Globus pallidus (tissue), 1 donor: ENCODE measurements at places on chromosomes 5 and 9.

- DNase-seq, result no peak
Measured at GRCh38 chr9:20702570-20702969, 18.5 kb downstream of the FOCAD start.

GRCh38 chr5:173984218-173984617 lies 4.8 kb upstream of the C5orf47 start:
- DNase-seq, result no peak

- no peak for DNase-seq
Measured at GRCh38 chr9:136656795-136657611, 5.7 kb upstream of the EGFL7 start.

GRCh38 chr9:95879591-95879990 lies 4.1 kb downstream of the ERCC6L2 start:
- no peak for DNase-seq

DNA sequence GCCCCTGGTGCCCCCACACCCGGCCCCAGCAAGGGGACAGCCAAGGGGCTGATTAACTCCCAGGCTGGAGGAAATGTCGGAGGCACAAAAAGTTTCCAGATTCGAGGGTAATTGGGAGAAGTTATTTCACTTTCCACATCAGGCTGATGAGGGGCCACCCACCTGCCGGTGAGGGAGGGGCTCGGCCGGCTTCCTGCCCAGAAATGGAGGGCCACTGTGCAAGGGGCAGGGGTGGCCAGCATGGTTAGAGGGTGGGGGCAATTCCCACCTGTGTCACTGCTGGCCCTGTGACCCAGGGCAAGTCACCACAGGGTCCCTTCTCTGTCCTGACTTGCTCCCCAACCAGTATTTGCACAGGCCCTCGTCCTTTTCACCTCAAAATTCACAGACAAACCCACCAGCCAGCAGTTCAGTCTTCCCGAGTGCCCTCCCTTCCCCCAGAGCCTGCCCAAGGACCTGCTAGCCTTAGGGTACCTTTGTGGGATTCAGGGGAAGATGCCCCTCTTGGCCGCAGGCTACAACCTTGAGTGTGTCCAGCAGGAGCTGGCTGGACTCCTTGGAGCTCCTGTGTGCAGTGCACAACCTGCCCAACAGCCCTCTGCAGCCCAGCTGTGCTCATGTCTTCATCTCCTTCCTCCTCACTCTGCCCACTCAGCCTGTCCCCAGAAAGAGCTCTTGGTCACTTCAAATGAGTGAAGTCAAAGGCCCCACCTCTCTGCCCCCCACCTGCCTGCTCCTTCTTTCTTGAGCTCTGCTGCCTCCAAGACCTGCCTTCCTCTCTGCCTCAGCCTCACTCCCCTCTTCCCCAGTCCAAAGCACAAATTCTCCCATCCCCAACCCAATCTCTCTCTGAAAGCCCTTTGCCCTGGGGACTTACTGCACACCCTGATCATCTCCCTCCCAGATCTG lies 130.5 kb downstream of the BARX1 start:
- no peak for DNase-seq

DNA sequence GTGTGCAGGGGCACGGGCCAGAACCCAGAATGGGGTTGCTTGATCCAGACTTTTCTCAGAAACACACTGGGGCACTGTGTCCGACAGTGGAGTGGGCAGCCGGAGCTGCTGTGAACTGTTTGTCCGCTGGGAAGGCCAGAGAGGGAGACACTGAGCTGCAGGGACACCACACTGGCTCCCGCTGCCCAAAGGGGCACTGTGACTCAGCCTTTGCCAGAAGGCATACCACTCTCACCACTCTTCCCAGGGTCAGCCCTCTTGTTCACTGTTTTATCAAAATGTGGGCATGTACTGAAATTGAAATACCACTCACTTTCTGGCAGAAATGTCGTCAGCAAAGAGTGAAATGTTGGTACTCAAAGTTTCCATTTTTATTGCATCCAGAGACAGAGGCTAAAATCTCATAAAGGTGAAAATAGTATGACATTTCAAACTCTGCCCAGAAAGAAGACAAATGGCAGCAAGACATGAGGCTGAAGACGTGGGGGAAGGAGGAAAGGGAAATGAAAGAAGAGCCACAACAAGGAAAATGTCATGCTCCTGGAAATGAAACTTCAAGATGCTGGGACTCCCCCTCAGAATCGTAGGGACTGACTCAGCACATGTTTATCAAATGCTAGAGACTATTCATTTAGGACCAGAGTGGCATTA lies 4.5 kb upstream of the IL7R start:
- no peak for DNase-seq

DNA sequence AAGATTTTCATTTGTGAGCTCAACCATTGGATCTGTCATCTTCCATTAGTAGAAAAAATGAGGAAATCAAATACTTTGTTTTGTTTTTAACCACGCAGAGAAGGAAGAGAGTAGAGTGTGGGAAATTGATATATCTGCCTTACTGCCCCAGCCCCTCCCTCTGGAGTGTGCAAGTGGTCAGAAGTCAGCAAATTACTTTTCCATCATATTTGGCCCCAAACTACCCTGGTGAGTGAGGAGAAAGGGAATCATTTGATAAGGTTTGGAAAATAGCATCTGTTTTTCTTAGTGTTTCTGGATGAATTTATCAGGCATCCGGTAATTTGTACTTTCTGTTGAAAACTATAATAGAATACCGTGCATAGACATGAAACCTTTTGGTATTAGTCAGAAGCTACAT lies 327.4 kb downstream of the MARCHF11 start:
- DNase-seq, result no peak

GRCh38 chr5:38258319-38259061 lies at the start of gene EGFLAM:
Gene EGFLAM, plus strand, starts transcription at chr5:38258559. Its CDS starts 196 bp downstream, at chr5:38258755.
- DNase-seq, result no peak

GRCh38 chr9:98602839-98603500 lies 105.8 kb downstream of the GABBR2 start:
- no peak for DNase-seq

- no peak for DNase-seq
Measured at GRCh38 chr9:135447126-135447525, 32.5 kb upstream of the PPP1R26 start.
